Stimulated activated CD8-positive, alpha-beta memory T cell treated with anti-CD3 and anti-CD28 coated beads, Interleukin-4, amount 100 ng/mL, for 4 hours (primary cell): ENCODE measurements at places on chromosomes 13 and 19.
A peak's percentile ranks its signal among the peaks of the same experiment; 100 is the strongest.

GRCh38 chr13:51113969-51114368 is 2.9 kb upstream of the C13orf42 start:
- no peak for DNase-seq

DNA sequence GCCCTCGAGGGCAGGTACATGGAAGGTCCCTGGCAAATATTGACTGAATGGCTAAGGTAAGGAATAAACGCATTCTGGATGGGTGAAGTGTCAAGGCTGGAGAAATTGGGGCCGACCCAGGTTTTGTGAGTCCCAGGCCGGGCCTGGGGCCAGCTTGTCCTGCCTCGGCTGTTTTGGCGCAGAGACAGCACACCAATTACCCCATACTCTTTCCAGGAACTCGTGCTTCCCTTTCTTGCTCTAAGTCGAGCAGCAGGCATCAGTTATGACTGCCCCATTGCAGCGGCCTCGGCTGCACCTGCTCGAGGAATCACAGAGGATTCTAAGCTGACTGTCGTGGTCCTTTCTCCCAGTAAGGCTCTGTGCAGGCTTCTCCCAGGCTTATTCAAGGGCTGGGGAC is 67.1 kb downstream of the ZNF536 start:
- DNase-seq = no peak

DNA sequence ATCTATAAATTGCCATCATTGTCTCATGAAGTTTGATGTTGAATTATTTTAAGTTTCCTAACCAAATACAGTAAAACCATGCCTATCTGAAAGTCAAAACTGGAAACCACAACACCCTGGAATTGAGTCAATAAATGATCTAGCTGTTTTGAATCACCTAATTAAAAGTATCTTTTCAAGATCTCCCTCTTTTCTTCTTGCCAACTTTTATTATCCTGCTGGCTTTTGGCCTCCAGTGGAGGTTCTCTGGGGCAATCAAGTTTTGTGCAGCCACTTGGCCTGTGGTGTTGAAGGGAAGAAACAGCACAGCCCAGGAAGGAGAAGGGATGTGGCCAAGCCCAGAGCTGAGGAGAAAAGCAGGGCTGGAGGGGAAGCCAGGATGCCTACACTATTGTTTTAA is 255.4 kb downstream of the COG6 start:
- no peak for DNase-seq

DNA sequence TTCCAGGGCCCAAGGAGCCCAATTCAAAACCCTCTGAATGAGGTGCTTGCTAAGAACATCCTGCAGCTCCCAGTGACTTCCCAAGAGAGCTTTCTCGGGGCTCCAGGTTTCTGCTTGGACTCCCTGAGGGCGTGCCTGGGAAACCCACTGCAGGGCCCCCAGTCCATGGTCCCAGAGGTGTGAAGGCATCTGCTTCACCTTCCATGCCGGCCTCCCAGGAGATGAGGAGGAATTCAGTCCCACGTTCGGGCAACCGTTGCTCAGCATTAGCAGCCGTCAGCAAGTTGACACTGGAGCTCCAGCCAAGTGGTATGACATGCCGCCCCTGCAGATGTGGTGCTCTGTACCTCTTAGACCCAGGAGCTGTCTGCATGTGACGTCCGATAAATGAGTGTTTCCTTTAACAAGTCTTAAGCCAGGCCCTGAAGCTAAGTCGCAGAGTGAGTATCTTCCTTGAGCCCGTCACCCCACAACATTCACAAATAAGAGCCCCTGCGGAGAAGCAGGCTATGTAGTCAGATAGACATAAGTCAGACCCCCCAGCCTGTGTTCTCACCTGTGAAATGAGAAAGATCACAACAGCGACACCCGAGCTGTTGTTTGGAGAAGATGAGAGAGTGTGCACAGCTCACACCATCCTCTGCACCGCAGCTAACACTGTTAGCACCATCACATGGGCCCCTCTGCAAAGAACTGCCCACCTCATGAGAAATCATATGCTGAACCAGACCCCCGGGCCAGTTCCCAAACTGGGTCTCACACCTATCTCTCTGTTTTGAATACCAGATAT is 150.3 kb downstream of the KATNAL1 start:
- no peak for DNase-seq

GRCh38 chr13:74305876-74306275 is 171.7 kb upstream of the KLF12 start:
- no peak for DNase-seq

- DNase-seq = peak; percentile 46
These were observed 545 bp downstream of the NACC1 start for GRCh38 chr19:13118424-13119193.

GRCh38 chr13:60303166-60303565 is 93.9 kb upstream of the TDRD3 start:
- no peak for DNase-seq

GRCh38 chr13:110232756-110233155 is 74.2 kb downstream of the COL4A1 start:
- DNase-seq = no peak

- DNase-seq = no peak
These were observed at the start of gene KLK15 for GRCh38 chr19:50833117-50833801. KLK15 (minus strand) TSS chr19:50833574; CDS start chr19:50831492, 2,082 bp downstream.

GRCh38 chr13:19632915-19633478 is 462 bp upstream of the MPHOSPH8 start:
- no peak for DNase-seq

GRCh38 chr13:65971541-65971940 is 1258.6 kb downstream of the PCDH9 start:
- no peak for DNase-seq

DNA sequence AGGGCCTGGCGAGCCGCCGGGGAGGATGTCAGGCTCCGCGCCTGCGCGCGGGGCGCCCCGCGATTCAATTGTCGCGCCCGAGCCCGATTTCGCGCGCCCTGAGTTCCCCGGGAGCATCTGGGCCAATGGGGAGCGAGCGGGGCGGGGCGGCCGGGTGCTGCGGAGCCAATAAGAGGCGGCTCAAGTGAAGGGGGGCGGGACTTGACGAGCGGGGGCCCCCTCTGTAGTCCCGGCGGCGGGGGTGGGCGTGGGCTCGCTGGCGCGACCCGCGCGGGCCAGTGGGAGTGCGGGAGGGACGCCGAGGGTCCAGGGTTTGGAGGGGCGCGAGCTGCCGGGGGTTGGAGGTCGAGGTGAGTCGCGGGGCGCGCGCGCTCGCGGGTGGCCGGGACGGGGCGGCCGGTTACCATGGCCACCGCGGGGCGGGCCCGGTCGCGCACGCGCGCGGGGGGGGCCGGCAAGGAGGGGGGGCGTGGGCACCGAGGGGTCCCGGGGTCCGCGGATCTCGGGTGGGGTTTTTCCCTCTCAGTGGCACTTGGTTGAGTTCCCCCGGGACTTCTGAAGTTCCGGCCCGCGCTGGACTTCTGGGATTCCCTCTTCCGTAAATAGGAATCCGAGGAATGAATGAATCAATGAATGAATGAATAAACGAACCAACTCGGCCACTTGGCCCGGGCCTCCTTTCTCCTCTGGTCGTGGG is 744 bp downstream of the UHRF1 start:
- peak; percentile 80 for DNase-seq

DNA sequence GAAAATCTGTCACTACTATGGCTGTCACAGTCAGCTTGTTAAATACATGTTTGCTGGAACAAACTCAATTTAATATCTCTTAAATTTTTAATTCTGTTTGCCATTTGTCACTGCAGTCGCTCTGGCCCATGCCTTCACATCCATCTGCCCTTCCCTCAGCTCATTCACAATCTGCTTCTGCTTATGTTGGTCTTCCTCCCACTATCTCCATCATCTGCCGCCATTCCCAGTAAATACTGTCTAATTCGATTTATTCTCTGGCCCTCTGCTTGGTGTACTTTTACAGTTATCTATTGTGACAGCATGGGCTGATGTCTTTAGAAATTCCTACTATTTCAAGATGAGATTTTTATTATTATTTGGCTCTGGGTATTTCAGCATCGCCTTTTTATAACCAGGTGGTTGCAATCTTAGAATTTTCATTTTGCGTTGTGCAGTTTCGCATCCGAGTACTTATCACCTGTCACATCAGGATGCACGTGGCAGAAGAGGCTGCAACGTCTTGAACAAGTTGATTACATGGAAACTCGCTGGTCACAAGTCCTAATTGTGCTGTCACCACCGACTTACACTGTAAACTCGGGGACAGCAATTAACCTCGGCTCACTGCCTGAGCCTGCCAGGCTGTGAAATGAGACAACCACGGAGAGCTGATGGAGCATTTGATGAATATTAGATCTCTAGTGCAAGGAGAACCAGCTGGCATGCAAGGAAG is 158.4 kb downstream of the MYO16 start:
- DNase-seq = no peak

DNA sequence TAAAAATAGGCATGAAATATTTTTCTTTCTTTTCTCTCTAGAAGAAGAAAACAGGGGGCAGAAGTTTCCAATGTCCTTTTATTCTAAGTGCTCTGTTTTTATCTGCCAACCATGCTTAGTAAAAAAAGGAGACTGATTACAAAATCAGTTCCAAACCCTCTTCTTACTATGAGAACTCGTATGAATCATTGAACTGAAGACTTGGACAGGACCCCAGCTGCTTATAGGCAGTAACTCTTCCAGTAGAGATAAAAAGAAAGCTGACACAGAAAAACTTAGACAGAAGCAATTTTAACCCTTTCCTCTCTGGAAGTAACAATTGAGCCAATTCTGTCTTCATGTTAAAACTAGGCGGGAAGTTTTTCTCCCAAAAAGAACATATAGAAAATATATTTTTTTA is 24.5 kb upstream of the FREM2 start:
- DNase-seq = no peak

DNA sequence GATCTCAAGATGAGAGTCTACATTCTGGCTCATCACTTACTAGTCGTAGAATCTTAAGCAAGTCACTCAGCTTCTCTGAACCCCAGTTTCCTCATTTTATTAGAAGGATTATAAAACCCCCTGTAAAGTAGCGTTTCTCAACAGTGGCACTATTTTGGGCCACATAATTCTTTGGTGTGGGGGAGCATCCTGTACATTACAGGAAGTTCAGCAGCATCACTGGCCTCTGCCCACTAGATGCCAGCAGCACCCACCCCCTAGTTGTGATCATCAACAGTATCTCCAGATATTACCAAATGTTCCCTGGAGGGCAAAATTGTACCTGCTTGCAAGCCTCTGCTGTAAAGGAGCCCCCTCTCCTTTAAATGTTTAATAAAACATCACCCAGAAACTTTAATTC is 22.6 kb downstream of the STARD13 start:
- no peak for DNase-seq

GRCh38 chr19:15114153-15114540 is 6.9 kb downstream of the SYDE1 start:
- no peak for DNase-seq

DNA sequence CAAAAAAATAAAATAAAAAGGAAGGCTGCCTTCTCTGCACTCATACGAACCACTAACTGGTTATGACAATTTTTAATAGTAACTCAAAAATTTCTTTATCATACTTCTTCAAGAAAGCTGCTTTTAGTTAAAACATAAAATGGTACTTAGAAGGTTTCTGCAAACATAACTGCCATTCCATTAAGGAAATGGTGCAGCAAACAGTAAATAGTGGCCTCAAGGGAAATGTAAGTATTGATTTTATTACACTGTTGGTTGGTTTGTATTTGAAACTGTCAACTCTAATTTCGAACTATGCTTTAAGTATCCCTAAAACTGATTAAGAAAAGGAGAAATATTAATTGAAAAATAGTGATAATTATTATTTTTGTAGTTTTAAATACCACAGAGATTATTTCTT is 278.0 kb downstream of the DACH1 start:
- no peak for DNase-seq

GRCh38 chr13:97780486-97780885 is 173.0 kb upstream of the IPO5 start:
- no peak for DNase-seq

DNA sequence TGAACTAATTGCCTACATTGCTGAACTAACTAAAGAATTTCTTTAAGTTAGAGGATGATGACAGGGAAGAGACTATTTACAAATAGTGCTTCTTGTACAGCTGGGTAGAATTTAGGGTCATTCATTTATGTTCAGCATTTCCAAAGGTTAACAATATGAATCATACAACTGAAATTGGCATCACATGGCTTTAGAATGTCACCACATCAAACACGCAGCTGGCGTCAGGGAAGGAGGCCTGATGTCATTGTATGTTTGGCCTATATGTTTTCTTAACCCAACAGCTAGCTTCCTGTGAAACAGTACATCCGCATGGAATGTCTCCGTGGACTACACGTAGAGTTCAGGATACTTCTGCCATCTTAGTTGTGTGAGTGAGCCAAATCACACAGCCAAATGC is 99.0 kb upstream of the TNFSF11 start:
- no peak for DNase-seq

DNA sequence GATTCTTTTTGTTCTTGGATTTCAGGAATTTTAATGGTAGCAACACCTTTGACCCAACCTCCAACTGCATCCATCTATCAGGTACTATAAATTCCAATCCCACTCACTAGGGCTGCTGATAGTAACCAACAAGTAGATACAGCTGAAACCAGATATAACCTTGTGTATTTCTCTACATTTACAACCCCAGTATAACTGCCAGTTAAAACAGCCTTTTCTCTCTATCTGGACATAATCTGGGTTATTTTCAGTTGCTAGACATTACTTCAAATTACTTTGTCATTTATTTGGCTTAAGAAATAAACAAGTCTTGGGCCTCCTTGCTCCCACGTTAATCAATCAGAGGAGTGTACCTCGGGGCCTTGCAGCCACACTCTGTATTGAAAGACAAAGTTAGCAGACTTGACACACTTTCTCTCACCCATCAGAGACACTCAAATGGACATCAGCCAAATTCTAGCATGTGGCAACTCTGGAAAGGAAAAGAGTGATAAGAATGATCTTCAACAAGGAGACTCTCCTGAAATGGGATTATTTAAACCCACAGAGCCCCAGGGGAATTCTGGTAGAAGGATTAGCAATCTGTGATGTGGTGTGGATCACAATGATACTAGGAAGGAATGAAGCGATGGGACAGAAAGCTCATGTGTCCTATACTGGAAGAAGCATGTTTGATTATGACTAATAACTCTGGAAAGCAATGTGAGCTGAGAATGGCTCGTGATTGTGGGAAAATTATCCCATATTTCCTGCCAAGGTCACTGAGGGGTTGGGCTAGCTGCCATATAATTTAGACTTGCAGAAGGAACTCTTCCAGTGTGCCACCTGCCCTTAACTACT is 157.5 kb downstream of the FLT1 start:
- no peak for DNase-seq

GRCh38 chr19:53272044-53272443 is 4.5 kb upstream of the VN1R4 start:
- DNase-seq = no peak

GRCh38 chr19:19443902-19444680 is 38.6 kb downstream of the GATAD2A start:
- DNase-seq = no peak

DNA sequence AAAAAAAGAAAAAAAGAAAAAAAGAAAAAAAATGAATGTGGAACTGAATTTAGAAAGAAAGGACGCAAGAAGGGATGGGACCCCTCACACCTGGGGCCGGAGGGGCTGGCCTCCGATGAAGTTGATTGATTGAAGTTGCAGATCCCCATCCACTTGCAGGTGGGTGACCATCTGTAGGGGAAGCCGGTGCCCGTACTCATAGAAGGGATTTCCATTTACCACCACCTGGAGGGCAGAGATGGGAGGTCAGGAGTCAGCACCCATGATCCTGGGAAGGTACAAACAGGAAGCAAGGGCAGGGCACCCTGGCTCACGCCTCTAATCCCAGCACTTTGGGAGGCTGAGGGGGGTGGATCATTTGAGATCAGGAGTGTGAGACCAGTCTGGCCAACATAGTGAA is 6.4 kb downstream of the LGALS4 start:
- DNase-seq = no peak
